KBM-7 (cell line): ENCODE measurements at places on chromosomes 2 and 18.

GRCh38 chr2:148540022-148540421, 104.5 kb upstream of the EPC2 start:
- peak; percentile 40 for DNase-seq

DNA sequence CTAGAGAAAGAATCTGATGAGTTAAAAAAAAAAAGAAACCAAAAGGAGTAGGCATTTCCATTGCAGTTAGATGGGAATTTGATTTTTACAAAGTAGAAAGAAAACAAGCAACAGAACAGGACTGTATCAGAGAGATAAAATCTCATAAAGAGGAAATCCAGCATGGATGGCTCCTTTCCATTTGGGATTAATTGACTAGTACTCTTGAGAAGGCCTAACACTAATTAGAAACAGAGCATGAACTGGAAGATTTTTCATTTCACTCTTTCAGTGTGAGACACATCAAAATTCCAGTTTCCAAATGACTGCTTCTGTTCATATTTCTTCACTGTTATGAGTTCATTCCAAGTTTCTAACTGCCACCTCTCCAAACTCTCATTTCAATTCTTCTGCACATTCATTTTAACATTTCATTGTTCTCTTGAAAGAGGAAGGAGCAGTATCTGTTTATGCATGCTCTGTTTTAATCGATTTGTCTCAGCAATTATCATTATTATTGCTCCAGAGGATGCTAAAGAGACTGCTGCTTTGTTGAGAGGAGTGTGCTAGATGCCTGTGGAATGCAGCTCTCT, 108.8 kb upstream of the PIEZO2 start:
- no peak for DNase-seq

GRCh38 chr2:136997557-136997956, 232.2 kb downstream of the THSD7B start:
- DNase-seq, result no peak

DNA sequence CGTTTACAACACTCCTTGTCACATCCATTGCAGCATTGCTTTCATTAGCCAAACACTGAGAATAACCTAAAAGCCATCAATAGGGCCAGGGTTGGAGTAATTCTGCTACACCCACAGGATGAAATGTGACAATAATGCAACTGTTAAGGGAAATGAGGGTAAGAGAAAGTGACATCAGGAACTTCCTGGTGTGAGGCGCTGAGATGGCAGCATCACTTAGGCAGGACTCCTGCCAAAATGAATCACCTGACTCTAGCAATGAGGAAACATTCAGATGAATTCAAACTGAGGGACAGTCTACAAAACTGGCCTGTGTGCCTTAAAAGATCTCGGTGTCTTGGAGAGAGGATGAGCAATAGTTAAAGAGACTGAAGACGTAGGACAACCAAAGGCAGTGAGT, 115.6 kb upstream of the AGAP1 start:
- DNase-seq, result no peak

DNA sequence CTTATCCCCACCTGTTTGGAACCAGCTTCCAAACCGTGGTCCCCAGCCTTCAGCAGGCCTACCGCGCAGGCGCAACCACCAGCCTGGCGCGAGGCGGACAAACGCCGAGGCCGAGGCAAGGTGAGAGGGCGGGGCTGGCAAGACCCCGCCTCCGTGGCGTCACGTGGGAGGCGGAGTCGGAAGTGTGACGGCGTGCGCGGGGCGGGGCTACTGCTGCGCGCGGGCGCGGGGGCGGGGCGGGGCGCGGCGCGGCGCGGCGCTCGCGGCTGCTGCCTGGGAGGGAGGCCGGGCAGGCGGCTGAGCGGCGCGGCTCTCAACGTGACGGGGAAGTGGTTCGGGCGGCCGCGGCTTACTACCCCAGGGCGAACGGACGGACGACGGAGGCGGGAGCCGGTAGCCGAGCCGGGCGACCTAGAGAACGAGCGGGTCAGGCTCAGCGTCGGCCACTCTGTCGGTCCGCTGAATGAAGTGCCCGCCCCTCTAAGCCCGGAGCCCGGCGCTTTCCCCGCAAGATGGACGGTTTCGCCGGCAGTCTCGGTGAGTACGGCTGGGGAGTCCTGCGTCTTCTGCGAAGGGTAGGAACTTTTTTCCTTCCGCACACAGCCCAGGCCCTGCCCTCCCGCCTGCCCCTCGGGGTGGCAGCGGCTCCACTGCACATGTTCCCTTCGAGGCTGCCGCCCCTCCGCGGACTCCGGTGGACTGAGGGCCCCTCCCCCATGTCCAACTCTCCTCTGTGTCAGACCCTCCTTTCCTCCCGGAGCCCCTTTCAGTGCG, at the start of gene EML4:
TSS of gene EML4 (plus strand) at position 254 of the 774 bp plus-strand sequence. CDS start at position 513, 259 bp downstream.
- DNase-seq, result peak; percentile 78

DNA sequence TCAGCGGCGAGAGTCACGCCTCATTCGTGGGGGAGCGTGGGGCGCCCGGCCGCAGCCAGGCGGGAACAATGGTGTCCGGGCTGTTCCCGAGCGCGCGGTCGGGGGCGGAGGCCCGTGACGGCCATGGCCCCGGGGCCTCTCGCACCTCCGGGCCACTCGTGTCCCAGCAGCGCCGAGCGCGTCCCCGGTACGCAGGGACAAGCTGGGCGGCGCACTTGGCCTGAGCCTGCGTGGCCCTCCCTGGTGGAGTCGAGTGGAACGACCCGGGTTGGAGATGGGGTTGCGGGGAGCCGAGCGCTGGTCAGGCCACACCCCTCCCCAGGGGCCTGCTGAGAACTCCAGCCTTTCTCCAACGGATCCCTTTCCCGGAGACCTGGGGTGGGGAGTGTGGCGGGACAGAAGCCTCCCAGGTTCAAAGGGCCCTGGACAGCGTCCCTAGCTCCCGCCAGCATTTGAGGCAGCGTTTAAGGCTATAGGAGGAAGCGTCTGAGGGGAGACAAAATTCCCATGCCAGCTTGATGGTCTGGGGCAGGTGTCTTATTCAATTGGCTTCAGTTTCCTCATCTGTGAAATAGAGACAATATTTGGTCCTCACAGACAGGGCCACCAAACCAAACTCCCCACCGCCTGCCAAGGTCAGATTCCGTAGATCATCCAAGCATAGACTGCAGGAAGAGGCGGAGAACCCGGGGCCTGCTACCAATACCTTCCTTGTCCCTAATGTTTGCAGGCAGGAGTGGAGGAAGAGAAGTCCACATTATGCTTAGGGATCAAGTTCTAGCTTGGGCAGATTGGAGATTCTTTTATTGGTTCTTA, 553 bp downstream of the CNDP2 start:
- peak; percentile 14 for DNase-seq

- DNase-seq, result no peak
Observed at GRCh38 chr2:138730497-138731030, 49.6 kb downstream of the NXPH2 start.

- DNase-seq, result peak; percentile 38
Observed at GRCh38 chr2:144452169-144452988, 67.5 kb downstream of the ZEB2 start.

DNA sequence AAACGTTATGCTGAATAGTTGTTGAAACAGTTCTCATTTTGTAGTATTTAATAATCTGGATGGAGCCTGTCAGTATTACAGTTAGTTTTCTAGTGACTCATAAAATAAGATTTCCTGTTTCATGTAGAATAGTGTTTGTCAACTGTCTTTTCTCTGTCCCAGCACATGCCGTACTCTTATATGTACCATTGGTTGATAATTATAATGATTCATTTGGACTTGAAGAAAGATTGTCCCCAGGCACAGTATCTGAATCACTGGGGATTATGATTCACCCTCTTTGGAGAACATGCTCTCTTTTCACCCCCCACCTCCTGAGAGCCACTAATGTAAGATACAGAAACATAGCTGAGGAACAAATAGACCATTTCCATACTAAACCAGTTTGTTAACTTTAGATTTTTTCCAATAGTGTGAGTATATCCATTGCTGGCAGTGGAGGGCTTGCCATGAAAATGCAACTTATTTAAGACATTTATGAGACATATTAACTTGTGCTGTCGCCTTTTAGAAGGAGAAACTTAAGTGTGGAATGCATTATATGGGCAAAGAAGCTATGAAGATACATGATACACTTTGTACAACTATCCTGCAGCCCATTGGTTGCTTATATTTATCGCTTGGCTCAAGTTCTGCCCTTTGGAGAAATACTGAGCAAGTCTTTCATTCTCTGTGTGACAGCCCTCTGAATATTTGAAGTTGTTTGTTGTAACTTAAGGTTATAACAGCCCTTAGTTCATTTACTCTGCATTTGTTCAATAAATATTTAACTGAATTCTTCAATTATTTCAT, 12.4 kb downstream of the COPS8 start:
- DNase-seq, result no peak

GRCh38 chr2:127584047-127584446, 48.6 kb downstream of the MYO7B start:
- no peak for DNase-seq

- DNase-seq, result no peak
Observed at GRCh38 chr2:52968043-52968442, 799.6 kb upstream of the CHAC2 start.

DNA sequence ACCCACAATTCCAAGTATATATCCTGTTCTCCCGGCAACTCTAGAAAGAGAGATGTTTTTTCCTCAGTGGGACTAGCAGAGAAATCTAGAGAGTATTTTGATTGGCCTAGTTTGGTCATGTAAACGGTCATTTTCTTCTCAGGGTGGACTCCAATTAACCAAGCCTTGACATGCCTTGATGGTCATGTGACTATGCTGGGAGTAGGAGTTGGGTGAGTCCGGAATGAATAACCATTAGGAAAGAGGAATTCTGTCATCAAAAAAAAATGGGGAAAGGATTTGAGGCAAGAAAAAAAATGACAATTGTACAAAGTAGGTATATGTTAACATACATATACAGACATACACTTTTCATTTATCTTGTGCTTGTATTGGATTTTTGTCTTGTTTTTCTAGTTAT, 248.2 kb upstream of the CDH20 start:
- DNase-seq, result no peak

- DNase-seq, result no peak
Observed at GRCh38 chr18:12310762-12311161, 2.7 kb downstream of the TUBB6 start.

GRCh38 chr2:30230497-30231211, 680 bp upstream of the LBH start:
- peak; percentile 48 for DNase-seq

GRCh38 chr18:46134920-46135675, 30.9 kb downstream of the HAUS1 start:
- DNase-seq, result no peak

- no peak for DNase-seq
Observed at GRCh38 chr2:58899692-58900091, 658.6 kb upstream of the FANCL start.

DNA sequence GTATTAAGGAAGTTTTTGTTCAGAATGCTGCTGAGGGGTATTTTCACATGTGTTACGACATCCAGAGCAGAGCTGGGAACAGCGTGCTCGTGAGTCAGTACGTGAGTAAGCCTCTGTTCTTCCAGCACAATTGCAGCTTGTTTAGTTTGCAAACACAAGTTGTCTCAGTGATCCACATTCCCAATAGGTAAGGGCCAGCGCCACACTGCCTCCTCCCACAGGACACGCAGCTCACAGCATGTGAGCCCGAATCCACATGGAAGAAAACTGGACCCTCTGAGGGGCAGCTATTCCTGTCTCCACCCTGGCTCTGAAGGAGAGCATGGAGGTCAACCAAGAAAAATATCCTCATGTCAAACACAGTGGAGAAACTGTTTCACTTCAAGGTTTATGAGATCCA, 173.9 kb upstream of the PID1 start:
- DNase-seq, result no peak

DNA sequence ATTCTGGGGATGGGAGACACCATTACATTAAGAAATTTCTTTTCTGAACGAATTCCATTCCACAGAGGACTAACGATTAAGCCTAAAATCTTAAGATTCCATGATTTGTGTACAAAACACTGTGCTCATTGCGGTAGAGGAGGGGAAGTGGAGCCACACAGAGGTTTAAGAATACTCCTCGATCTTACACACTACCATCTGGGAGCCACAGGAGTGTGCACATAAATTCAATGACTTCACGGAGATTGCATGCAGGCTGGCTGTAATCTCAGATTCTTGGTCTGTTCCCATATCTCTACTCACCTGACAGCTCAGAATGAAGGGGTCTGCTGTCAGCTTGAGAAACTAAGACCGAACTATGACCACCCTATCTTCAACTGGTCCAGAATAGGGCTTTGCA, 762 bp downstream of the VPS4B start:
- no peak for DNase-seq

DNA sequence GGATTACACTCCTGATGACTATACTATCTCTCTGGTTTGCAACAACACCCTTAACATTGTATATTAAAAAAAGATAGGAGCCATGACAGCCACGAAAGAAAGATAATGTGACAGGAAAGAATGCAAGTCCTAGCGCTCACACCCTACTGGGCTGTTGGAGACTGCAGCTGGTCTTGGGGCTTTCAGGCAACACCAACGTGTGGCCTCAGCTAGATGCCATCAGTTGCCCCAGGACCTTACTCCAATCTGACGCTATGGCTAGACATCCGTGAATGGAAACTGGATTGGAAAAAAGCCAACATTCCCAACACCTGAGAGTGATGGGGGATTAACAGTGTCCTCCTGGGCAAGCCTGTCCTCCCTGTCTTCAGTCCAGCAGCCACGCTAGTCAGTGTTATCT, 357.4 kb upstream of the GULP1 start:
- no peak for DNase-seq

DNA sequence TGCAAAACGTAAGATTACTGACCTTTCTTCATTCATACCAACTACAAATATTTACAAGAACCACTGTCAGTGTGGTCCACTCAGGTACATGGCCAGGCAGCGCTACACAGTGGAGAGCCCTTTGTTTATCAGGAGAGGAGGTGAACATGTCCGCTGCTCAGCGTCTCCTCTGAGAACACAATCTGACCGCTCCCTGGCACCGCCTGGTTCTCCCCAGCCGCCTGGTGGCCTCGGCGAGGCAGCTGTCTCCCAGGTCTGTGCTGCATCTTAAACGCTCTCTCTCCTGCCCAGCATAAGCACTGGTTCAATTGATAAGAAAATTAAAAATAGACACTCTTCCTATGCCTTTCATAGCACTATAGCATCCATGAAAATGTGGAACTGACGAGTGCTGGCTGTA, 146.8 kb upstream of the PXDN start:
- DNase-seq, result no peak

DNA sequence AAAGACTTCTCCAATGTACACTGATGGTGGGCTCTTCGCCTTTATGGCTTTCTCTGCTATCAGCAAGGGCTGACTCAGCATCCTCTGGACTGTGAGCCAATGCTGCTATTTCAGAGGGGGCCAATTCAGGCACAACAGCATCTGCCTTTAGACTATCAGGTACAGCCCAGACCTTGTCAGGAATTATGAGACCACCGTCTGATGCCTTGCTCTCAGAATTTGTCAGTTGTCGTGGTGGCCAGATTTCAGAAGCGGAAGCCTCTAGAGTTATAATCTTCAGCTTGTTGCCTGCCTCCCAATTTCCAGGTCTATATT, 92.7 kb downstream of the ALPK2 start:
- no peak for DNase-seq

DNA sequence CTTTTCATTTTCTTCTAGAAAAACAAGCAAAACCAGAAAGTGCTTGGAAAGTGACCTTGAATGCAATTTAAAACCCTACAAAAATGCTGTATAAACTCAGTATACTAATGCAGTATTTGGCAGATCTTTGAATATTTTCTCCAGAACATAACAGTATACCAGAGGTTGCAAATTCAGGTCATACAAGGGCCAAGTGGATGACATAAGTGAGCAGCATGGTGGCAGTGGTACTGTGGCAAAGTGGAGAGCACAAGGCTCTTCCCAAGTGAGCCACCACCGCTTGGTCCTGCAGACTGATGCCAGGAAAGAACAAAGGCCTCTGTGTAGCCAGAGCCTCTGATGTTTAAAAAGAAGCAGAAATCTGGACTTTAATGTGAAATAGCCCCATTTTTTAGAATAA, 33.1 kb downstream of the METTL4 start:
- DNase-seq, result no peak
